Activated T-helper 1 cell treated with anti-CD3 and anti-CD28 coated beads, Interleukin-2, amount 50 U/mL, for 16 hours (primary cell): ENCODE measurements at places on chromosomes 16 and 17.

DNA sequence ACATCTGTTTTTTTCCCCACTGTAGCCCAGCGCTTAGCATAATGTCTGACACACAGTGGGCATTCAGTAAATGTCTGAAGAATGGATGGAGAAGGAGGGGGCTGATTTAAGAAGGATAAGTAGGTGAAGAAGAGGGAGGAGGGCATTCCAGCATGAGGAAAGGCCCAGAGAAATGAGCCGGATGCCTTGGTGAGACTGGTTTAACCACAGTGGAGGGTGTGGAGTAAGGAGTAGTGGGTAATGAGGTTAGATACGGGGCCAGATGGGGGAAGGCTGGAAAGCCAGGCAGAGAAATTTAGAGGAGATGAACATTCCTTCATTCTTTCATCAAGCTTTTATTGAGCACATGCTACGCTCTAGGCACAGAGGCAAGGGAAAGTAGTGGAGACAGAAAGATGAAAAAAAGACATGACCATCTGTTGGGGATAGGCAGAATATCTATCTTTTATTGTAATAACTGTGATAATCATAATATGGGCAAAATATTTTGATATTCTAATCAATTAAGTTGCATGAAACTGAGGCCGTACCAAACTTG, 43.7 kb upstream of the NFAT5 start:
- DNase-seq = no peak

GRCh38 chr16:6160871-6161270, 1063.3 kb upstream of the EEF2KMT start:
- no peak for DNase-seq

GRCh38 chr17:16027708-16028584, 28.3 kb downstream of the TTC19 start:
- DNase-seq = peak; percentile 28

DNA sequence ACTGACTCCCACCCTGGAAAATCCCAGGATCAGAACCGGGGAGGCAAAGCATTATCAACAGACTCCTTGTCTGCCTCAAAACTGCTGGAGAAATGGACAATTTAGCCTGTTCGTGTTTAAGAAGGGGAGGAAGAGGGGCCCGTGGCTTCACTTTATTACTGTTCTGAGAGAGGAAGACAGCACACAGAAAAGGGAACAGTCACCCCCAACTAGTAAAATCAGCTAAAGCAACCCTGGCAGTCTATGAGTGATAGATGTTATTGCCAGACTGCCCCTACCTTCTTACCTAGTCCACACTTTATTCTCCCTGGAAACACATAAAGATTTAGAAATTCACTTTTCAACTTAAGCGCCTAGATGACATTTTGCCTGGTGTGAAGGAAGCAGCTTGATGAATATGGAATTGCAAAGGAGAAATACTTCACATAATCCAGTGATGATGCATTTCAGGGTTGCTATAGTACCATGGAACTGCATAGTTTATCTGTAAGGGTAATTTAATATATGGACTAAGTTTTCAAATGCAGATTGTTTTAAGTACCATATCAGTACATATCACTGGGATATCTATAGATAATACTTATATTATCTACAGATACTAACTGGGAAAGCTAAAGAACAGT, 36.9 kb upstream of the TRAP1 start:
- DNase-seq = no peak

GRCh38 chr17:3761036-3761917, 37.6 kb downstream of the HASPIN start:
- no peak for DNase-seq

- no peak for DNase-seq
Observed at GRCh38 chr17:11921296-11921695, 76.0 kb downstream of the ZNF18 start.

DNA sequence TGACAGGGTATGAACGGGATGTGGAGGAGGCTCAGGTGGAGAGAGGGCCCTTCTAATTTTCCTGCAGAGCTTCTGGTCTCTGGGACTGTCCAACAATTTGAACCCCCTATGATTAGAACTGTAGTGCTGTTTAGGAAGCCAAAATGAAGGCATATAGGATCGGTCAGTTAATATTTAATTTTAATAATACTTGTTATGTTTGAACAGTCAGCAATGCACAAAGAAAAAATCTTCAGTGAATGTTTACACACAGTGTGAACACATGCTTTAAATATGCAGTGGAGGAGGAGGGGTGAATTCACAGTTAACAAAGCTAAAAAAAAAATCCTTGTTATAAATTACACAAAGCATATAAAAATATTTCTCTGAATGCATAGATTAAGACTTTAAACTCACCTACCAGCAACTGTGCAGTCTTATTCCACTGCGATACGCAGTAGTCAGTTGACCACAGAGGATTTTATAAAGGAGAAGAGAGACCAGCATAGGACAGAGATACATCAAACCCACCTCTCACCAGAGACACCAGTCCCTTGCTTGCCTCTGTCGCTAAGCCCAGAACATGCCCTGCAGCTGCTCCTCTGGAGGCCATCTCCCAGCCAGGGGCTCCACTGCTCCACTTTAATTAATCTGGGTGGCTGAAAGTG, 14.6 kb downstream of the ANKRD40 start:
- no peak for DNase-seq

DNA sequence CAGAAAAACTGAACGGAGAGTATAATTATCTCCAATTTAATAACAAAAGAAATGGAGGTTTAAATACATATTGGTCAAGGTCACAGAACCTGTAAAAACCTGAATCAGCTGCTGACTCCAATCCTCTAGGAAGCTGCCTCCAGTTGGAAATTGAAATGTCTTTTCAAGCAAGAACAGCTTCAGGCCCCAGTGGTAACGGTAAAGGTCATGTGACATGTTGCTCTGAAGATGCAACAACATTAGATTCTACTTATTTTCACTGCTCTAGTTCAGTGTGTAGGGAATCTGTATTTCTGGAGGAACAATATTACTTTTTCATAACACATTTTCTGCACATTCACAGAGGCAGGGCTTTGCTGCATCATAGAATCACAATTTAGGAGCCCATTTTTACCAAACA, 58.8 kb downstream of the TBX4 start:
- DNase-seq = no peak

DNA sequence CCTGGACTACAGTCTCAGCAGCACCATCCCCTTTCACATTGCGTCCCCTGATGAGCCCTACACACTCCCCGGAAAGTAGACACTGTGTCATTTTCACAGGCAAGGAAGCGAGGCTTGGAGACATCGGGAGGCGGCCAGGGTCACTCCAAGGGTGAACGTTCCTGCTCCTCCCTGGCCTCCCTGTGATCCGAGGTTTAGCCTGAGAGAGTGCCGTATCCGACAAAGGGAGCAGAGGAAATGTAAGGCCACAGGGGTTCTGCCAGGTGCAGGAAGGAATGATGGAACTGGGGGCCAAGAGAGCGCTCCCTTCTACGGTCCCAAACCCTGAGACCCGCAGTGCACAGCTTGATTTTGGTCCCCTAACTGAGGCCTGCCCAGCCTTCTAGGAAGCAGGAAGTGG, 8.0 kb upstream of the PIK3R6 start:
- no peak for DNase-seq

GRCh38 chr16:82651921-82652601, 25.3 kb downstream of the CDH13 start:
- DNase-seq = no peak
